ENCODE measurements at places on chromosomes 16 and 17.
A peak's percentile ranks its signal among the peaks of the same experiment; 100 is the strongest.

DNA sequence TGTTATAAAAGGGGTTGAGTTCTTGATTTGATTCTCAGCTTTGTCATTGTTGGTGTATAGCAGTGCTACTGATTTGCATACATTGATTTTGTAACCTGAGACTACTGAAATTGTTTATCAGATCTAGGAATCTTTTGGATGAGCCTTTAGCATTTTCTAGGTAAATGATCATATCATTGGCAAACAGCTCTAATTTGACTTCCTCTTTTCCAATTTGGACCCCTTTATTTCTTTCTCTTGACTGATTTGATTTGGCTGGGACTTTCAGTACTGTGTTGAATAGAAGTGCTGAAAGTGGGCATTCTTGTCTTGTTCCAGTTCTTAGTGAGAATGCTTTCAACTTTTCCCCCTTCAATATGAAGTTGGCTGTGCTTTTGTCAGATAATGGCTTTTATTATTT is 45.4 kb downstream of the ITGAM start:
- DNase-seq = no peak

GRCh38 chr17:1112875-1113274 is 66.9 kb downstream of the ABR start:
- no peak for DNase-seq

DNA sequence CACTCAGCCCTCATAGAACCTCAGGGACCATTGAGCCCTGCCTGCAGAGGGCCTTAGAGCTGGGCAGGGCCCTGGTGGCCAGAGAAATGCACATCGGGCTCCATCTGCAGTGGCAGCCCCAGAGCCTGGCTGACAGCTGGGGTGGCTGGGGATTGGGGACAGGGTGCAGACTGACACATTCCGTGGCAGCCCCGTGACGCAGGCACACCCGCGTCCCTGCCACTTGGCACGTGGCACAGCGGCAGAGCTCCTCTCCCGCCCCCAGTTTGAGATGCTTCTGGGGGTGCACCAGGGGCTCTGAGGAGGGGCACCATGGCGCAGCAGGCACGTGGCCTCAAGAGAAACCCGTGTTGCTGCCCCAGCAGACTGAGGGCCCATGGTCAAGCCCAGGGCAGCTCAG is 2.2 kb downstream of the FBXL16 start:
- DNase-seq = no peak

DNA sequence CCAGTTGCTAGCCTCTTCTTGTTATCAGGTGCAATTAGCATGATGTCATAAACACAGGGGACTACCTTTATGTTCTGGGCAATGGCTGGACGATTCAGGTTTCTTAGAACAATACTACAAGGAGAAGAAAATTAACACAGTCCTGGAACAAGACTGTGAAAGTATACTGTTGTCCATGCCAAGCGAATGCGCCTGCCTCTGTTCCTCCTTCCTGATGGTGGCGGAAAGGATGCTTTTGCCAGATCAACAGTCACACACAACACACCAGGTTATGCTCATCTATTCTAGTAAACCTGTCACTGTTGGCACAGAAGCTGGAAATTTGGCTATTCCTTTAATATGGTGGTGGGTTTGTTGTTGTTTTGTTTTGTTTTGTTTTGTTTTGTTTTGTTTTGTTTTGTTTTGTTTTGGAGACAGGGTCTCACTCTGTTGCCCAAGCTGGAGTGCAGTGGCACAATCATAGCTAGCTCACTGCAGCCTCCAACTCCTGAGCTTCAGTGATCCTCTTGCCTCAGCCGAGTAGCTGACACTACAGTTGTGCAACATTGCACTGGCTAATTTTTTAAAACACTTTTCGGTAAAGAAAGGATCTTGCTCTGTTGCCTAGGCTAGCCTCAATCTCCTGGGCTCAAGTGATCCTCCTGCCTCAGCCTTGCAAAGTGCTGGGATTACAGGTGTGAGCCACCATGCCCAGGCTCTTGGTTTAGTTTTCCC is 3.1 kb upstream of the CD300LD start:
- DNase-seq = no peak

DNA sequence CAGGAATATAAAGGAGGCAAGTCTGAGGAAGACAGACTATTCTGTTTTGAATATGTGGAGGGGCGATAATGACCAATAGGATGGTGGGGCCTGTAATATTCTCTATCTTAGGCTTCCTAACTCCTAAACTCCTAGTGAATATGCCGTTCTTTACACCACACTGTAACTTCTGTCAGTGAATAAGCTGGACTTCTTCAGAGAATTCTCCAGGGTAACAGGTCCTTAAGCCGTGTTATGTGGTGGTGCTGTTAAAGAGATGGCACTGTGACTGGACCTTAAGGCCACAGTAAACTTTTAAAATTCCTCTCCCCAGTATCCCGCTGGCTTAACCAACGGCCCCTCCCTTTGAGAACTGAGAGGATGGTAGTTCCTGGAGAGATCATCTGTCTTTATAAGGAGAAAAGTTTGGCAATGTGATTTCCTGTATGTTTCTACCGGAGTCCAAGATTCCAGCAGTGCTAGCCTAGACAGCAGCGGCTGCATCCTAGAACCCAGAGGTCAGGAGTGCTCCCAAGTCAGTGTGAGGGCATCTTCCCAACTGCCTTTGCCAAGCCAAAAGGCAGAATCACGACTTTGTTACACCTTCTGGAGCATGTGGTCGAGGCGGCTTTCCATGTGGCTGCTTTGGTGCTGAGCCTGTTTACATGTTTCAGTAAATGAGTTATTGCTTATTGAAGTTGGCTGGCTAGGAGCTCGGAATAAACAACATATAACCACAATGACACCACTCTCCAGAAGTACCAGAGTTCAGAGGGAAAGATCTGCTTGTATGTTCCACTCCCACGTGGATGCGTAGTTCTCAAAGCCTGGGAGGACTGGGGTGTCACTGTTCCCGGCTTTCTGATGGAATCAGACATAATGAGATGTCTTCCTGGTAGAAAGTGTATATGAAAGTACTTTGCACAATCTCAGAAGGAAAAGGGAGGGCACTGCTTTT is 41.0 kb downstream of the TUBD1 start:
- DNase-seq = no peak

- DNase-seq = peak; percentile 47
Observed at GRCh38 chr17:40351359-40352236, 12.9 kb downstream of the GJD3 start.

- DNase-seq = no peak
Observed at GRCh38 chr17:9009096-9009495, 12.2 kb upstream of the NTN1 start.

DNA sequence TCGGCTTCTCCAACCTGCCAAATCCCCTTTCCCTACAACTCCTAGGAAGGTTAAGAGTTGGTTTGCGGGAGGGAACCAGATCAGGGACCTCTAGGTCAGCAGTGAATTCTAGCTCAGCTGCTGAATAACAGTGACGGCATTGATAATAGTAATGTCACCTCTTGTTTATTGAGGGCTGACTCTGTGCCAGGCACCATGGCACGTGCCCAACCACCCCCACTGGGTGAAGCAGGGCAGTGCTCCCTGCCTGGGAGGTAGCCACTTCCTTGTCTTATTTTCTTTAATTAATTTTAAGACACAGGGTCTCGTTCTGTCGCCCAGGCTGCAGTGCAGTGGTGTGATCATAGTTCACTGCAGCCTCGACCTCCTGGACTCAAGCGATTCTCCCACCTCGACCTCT is 5.5 kb upstream of the PPL start:
- no peak for DNase-seq

DNA sequence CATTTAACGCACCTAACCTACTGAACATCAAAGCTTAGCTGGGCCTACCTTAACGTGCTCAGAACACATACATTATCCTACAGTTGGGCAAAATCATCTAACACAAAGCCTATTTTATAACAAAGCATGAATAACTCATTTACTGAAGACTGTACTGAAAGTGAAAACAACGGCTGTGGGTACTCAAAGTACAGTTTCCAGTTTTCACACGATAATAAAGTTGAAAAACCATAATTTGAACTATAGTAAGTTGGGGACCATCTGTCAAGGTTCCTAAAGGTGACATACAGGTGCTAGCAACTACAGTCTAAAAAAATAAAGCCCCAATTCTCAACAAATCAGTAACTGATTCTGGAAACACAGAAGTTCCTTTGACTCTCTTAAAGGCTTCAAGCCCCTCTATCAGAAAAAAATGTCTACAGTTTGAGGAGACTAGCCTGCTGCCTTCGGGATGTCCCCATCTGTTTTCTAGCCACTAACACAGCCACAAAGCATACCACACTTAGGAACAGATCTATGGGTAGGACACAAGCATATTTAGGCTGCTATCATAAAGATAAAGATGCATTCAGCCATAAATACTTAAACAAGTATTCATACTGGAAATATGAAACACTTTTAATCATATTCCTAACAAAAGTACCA is 71.3 kb downstream of the KANSL1 start:
- DNase-seq = no peak

GRCh38 chr17:66517336-66518009 is 215.1 kb downstream of the PRKCA start:
- no peak for DNase-seq

- DNase-seq = no peak
Observed at GRCh38 chr16:27781195-27781524, 231.2 kb downstream of the KATNIP start.

DNA sequence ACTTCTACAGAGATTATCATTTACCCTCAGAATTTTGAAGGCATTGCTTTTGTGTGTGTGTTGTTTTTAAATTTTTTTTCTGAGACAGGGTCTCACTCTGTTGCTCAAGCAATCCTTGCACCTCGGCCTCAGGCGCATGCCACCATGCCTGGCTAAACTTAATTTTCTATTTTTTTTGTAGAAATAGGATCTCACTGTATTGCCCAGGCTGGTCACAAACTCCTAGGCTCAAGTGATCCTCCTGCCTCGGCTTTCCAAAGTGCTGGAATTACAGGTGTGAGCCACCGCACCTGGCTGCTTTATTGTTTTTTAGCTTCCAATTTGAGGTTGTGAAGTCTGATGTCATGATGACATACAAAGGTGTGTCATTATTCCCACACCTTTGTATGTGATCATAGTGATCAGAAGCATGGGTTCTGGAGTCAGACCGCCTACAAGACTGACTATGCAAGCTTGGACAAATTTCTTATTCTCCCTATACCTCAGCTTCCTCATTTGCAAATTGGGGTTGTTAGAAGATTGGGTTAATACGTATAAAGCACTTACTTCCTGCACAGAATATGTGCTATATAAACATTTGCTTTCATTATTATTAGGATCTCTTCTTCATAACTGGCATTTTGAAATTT is 5.8 kb downstream of the SEPHS2 start:
- DNase-seq = no peak

DNA sequence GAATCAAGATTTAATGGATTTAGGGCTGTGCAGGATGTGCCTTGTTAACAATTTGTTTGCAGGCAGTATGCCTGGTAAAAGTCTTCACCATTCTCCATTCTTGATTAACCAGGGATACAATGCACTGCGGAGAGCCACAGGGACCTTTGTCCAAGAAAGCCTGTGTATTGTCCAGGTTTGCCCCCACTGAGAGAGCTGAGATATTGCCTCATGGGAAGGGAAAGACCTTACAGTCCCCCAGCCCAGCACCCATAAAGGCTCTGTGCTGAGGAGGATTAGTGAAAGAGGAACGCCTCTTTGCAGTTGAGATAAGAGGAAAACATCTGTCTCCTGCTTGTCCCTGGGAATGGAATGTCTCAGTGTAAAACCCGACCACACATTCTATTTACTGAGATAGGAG is 2169.6 kb downstream of the TP53TG3F start:
- no peak for DNase-seq

- DNase-seq = no peak
Observed at GRCh38 chr17:66611397-66611796, 223.5 kb upstream of the CACNG5 start.

DNA sequence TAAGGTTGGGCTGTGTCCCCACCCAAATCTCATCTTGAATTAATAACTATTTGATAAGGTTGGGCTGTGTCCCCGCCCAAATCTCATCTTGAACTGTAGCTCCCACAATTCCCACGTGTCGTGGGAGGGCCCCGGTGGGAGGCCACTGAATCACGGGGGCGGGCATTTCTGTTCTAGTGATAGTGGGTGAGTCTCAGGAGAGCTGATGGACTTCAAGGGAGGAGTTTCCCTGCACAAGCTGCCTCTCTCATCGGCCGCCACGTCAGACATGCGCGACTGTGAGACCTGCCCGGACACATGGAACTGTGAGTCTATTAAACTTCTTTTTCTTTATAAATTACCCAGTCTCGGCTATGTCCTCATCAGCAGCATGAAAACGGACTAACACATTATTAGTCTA is 44.9 kb upstream of the METRNL start:
- DNase-seq = no peak

- DNase-seq = no peak
Observed at GRCh38 chr17:80360396-80360795, 54.6 kb upstream of the ENDOV start.

DNA sequence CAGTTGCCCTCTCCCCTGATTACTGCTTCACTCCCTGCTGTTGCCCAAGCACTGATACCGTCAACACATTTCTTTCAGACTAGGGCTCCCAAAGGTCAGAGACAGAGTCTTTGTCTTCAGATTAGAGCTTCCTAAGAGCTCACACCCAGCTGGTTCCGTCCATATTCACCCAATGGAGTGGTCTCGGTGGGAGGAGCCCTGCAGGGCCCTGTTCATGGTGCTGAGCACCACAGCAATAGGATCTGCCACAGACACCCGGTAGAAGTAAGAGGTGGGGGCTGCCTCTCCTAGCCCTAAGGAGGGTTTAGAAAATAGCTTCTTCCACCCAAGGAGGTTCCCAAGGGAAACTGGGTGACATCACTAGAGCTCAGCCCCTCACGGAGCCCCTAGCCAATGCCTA is 128.3 kb downstream of the CCDC144A start:
- no peak for DNase-seq

DNA sequence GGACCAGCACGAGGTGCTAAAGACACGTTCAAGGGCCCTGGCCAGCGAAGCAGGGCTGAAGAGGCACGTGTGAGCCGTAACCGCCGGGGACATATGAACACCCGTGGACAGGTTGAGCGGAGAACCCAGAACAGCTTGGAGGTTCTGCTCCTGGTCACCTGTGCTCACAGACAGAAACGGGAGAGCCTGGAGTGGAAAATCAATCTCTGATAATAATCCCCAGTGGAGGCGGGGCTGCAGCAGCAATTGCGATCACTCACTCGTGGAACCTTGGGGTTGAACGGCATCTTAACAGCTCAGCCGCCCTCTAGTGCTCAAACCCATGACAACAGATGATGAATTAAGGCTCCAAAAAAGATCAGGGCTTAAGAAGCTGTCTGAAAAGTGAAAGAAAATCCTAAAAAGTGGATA is 25.6 kb downstream of the WIPI1 start:
- DNase-seq = no peak

- no peak for DNase-seq
Observed at GRCh38 chr17:62631936-62632924, 4.8 kb downstream of the MRC2 start.

DNA sequence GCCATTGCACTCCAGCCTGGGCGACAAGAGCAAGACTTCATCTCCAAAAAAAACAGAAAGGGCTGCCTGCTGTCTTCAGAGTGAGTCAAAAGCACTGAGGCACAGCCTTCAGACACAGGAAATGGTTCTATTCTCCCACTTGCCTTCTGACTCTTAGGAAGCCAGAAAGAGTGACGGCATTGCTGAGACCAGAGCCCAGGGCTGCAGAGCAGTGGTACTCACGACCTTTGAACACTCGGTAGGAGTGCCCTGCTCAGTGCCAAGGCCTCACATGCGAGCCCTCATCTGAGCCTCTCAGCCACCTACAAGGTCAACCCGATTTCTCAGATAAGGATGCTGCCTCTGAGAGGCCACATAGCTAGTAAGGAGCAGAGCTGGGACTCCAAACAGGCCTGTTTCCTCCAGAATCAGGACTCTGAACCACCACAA is 3.5 kb upstream of the ITGAE start:
- DNase-seq = no peak

- peak; percentile 91 for DNase-seq
Observed at GRCh38 chr17:45146890-45147580, 1.2 kb upstream of the HEXIM1 start.

GRCh38 chr17:17236295-17237025 is 508 bp downstream of the FLCN start:
- DNase-seq = no peak

Data from right kidney (tissue), 9 donors.